ENCODE measurements at places on chromosomes 13 and 19.
A peak's percentile ranks its signal among the peaks of the same experiment; 100 is the strongest.

DNA sequence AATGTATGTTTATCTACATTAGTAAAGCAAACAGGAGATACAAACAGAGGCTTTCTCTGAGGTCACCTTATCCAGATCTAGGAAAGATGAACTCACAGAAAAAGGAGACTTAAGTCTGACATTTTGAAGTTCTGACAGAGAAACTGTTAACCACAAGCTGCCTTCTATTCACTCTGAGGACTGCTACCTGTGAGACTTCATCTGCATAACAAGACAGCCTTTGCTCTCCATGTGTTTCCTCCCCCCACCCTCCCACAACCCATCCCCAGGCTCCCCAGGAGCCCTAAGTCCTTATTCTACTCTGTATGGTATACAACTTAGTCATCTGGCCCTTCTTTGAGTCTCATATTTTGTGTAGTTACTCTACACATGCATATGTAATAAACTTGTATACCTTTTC is 699.0 kb downstream of the FGF9 start:
- DNase-seq = no peak

DNA sequence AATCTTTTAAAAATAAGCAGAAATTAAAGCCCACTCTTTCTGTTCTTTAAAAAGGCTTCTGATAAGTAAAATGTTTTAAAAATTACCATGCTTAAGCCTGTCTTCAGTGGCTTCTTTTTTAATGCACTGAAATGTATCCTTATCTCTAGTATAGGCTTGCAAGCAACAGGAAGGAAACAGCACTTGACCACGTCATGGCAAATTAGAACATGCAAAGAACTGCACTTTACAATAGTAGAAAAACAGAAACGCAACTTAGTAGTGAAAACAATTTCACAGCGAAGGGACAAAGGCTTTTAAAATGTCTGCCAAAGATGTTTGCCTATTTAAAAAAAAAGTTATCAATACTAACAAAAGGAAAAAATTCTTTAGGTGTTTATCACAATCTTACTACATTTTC is 36.3 kb downstream of the ELF1 start:
- DNase-seq = no peak

DNA sequence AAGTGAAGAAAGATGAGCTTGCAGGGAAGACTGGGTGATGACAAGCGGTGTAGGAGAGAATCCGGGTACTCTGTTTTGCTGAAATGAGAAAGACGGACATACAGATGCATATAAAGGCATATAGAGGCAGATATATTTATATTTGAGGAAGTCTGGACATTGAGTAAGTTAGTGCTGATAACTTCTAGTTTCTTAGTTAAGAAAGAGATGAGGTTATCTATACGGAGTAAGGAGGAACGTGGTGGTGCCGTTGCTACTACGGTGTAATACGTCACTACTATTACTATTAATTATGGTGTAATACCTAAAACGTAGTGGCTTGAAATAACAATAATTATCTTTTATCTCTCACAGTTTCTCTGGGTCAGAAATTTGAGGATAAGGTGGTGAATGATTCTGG is 9.8 kb upstream of the CPB2 start:
- DNase-seq = no peak

GRCh38 chr13:60230593-60230992 is 66.9 kb upstream of the DIAPH3 start:
- peak; percentile 25 for DNase-seq

- DNase-seq = no peak
Measured at GRCh38 chr19:823565-824121, 1.9 kb upstream of the PLPPR3 start.

- DNase-seq = no peak
Measured at GRCh38 chr13:70088926-70089325, 18.7 kb upstream of the ATXN8OS start.
